ENCODE measurements at places on chromosomes 6 and 20.
A peak's percentile ranks its signal among the peaks of the same experiment; 100 is the strongest.

DNA sequence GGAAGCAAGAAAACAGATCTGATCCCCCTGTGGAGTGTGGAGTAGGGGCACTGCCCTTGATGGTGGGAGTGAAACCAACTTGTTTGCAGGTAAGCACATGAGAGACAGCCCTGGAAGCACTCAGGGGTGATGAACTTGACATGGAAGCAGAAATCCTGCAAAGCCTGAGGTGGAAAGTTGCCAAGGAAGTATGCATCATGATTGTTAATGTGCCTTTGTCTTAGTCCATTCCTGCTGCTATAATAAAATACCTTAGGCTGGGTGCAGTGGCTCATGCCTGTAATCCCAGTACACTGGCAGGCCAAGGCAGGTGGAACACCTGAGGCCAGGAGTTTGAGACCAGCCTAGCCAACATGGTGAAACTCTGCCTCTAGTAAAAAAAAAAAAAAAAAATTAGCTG lies 40.2 kb upstream of the IFNGR1 start:
- DNase-seq, result no peak

GRCh38 chr6:5373430-5373829 lies 112.1 kb downstream of the FARS2 start:
- DNase-seq, result no peak

DNA sequence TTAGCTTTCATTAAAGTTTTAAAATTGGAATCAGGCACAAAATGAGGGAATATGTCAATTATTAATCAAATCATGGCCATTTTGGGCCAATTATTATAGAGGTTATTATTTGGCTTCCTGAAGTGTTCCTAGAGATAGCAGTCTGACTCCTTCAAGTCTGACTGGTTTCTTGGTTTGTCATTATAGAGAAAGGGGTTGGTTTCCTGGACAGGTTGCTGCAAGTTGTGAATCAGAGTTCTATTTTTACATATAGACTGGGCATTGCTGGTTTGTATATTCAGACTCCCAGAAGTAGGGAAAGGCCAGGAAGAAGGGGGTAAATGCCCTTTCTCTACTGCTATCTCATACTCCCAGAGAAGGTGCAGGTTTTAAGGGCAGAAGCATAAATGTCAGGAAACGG lies 121.4 kb upstream of the CEP162 start:
- DNase-seq, result no peak

GRCh38 chr6:150142097-150142669 lies 661 bp upstream of the PPP1R14C start:
- DNase-seq, result no peak

GRCh38 chr20:35039146-35039545 lies 53.5 kb downstream of the TRPC4AP start:
- no peak for DNase-seq

DNA sequence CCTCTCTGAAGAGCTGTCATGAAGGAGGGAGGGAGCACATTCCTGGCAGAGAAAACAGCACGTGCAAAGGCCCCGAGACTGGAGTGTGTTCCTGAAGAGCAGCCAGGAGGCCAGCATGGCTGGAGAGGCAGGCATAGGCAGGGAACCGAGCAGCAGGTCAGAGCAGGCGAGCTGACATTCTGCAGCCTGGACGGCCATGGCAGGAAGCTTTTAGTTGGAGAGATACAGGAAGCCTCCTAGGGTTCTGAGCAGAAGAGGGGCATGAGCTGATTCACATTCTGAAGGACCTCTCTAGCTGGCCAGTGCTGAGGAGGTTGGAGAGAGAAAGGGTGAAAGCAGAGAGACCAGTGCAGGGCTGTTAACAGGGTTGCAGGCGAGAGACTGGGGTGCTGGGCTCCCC lies 29.7 kb downstream of the POFUT1 start:
- no peak for DNase-seq

GRCh38 chr20:52684905-52685304 lies 287.3 kb upstream of the TSHZ2 start:
- no peak for DNase-seq

GRCh38 chr6:137740091-137740755 lies 126.8 kb upstream of the TNFAIP3 start:
- DNase-seq, result no peak

- DNase-seq, result no peak
Measured at GRCh38 chr6:81984599-81984998, 232.1 kb upstream of the TENT5A start.

GRCh38 chr6:85344996-85345395 lies 104.9 kb upstream of the NT5E start:
- DNase-seq, result no peak

DNA sequence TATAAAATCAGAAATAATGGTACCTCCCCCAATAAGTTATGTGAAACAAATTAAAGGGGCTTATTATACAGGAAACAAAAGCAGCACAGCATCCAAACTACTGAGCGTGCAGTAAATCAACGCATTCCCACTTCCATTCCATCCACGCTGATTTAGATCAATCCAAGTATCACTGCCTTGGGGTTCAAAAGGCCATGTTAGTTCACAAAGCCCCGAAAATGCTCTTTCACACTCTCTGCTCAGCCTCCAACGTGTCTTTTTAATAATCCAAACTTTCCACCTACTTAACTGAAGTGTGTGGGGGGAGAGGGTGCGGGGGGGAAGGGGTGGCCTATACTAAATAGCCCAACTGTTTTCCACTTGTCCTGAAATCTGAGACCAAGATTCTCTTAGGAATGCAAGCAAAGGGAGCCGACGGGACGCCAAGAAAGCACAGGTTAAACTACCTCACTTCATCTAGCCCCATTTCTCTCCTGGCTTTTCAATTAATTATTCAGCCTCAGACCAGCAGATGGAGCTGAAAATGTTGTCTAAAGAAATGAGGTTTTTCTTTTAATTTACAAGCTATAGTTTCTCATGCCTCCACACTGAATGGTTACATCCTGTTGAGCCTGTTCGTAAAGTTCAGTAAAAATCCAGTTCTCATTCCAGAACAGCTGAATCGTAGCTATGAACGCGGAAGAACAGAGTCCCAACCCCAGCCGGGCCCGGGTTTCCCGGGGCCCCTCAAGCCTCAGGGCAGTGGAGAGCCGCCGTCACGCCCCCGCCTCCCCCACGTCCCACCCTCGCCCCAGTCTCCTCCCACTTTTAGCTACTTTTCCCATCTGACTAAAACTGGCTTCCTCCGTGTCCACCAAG lies 1.0 kb upstream of the NXT1 start:
- peak; percentile 76 for DNase-seq

GRCh38 chr6:82781620-82782204 lies 283.9 kb downstream of the UBE3D start:
- DNase-seq, result no peak

GRCh38 chr20:22729180-22729579 lies 144.8 kb upstream of the FOXA2 start:
- DNase-seq, result no peak

Measured in activated CD4-positive, alpha-beta T cell treated with anti-CD3 and anti-CD28 coated beads, Interleukin-2, amount 50 U/mL, for 4 hours (primary cell).